ENCODE measurements at places on chromosomes 2 and 18. TPM values are rescaled to one million over a fixed set of nuclear protein-coding genes. Genes with fewer than 3 reads are reported as not detected.

- DNase-seq = peak; percentile 70
Measured at GRCh38 chr2:208254118-208254870, 577 bp downstream of the IDH1 start.

Gene PSMA8
- total RNA-seq = not detected

- peak; percentile 10 for DNase-seq
Measured at GRCh38 chr2:44362207-44363015, 664 bp downstream of the CAMKMT start.

Gene ST8SIA3
- not detected for total RNA-seq

GRCh38 chr2:234375176-234375880 lies 121.6 kb downstream of the ARL4C start:
- no peak for DNase-seq

Measured in H4 (cell line).